ENCODE measurements at places on chromosomes 6 and 20.

DNA sequence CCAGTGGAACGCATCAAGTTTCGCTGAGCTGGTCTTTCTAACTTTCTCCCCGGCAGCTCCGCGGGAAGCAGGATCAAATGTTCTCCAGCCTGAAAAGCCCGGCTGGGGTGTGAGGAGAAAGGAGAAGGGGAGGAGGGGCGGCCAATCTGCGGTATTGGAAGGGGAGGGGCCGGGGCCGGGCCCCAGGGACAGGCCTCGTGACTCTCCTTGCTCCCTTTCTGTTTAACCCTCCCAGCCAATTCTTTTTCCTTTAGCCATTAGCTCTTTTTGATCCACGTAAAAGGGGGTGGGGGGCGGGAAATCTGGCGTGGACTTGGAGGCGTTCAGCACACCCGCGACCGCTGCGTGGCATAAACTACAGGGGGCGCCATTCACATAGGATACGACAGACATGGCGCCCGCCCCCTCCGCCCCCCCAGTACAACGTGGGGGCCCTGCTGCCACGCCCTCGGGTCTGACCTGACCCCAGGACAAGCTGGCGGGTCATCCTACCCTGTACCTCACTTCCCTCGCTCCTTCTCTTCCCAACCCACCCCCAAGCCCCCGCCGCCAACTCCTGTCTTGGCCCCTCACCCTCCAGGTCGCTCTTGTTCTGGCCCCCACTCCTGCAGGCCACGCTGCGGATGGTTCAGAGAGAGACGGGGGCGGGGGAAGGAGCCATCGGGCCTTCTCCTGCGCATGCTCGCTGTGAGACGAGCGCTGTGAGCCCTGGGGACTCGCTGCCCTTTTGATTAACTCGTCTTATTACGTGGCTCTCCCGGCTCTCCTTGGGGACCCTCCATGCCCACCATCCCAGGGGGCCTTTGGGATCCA is 7.8 kb upstream of the MDGA1 start:
- DNase-seq = peak; percentile 87

DNA sequence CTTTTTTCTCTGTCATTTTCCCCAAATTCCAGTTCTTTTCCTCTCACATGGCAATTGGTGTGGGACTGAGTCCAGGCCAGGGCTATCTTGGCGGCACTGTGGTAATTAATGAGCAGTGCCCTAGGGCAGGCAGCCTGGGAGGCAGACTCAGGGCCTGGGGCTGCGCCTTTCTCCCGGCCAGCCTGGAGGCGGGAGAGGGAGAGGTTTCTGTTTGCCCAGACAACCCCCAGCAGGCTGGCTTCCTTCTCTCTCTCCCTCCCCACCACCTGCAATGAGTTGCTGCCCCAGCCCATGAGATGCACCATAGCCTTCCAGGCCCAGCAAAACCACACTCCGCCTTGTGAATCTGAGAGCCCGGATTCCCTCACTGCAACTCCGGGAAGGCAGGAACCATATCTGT is 15.1 kb upstream of the CCDC167 start:
- no peak for DNase-seq

DNA sequence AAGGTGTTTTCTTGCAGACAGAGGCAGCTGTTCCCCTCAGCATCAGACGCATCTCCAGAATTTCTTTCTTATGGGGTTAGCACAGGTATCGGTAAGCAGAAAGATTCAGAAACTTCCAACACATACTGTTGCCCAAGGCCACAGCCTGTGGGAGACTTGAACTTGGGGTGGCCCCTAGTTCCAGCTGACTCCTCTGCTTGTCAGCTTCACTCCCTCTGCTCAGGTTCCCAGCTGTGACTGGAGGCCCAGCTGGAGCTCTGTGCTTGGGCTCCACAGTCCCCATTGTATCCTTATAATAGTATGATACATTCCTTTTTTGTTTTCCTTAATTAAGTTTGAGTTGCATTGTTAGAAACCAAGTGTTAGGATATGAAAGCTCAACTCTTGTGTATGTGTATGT is 26.2 kb upstream of the BTN3A2 start:
- DNase-seq = no peak

DNA sequence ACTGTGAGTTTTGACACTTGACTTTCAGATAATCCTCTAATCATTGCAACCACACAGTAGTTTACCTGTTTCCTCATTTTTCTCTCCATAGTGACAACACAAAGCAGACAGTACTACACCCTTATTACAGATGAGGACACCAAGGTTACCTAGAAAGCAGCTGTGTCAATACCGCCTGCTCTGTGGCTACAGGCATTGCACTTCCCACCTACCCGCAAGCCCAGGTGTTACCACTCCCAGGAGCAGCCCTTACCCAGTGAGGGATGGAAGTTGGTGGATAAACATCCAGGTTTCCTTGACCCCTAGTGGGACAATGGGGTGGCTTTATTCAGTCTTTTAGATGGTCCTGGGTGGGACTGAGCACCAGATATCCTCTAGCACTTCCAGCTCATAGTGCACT is 503.6 kb downstream of the PTPRT start:
- DNase-seq = no peak

GRCh38 chr20:58342104-58342945 is 32.8 kb downstream of the RAB22A start:
- no peak for DNase-seq

GRCh38 chr6:33116841-33117711 is 41.3 kb downstream of the HLA-DPB1 start:
- DNase-seq = no peak

DNA sequence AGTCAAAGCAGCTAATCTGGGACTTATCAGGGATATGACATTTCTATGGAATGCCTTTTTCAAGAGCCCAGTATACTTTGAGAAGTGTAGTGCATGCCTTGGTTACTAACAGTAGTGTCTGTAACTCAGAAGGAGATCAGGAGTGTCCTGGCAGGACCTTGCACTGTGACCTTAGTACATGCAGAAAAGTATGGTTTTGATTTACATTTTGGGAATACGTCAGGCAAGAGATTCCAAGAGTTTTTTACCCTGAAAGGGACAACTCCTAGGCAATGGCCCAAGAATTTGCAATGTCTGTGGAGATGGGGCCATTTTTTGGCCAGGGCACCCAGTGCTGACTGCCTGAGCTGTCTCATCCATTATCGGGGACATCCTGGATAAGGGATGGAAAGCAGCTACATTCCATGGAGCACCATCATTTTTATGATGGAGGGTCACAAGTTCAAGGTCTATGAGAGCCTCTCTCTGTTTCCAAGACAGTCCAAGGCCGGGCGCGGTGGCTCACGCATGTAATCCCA is 80.2 kb downstream of the FAM50B start:
- no peak for DNase-seq

DNA sequence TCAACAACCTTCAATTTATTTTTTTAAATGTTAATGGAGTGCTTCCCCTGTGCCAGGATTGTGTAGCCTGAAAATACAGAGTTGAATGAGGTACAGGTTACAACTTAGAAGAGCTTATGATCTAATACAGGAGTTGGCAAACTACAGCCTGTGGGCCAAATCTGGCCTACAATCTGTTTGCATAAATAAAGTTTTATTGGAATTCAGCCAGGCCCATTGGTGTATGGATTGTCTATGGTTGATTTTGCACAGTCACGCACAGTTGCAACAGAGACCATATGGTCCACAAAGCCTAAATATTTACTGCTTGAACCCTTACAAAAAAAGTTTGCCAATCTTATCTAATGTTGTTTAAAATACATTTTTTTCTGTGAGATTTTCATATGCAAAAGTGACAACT is 177.3 kb upstream of the CCN2 start:
- no peak for DNase-seq

- peak; percentile 33 for DNase-seq
These were observed 111.2 kb downstream of the SCML4 start for GRCh38 chr6:107712665-107713551.

GRCh38 chr6:165439928-165440554 is 130.6 kb upstream of the C6orf118 start:
- peak; percentile 67 for DNase-seq

DNA sequence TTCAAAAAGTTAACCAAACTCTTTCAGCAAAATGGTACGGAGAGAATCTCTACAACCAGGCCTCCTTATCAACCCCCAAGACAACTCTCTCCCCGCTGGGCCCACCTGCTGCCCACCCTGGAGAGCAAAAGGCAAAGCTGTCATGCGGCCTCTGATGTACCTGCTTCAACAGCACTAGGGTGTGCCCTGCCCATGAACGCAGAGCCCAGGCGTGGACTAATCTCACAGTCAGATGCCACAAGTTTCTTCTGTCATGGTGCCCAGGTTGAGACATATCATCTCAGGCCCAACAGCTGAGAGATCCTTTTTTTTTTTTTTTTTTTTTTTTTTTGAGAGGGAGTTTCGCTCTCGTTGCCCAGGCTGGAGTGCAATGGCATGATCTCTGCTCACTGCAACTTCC is 26.3 kb downstream of the SLC2A4RG start:
- peak; percentile 62 for DNase-seq

- no peak for DNase-seq
These were observed 222.7 kb upstream of the FOXA2 start for GRCh38 chr20:22807045-22807444.

GRCh38 chr20:18738055-18738454 is 75.5 kb upstream of the SCP2D1 start:
- peak; percentile 82 for DNase-seq

DNA sequence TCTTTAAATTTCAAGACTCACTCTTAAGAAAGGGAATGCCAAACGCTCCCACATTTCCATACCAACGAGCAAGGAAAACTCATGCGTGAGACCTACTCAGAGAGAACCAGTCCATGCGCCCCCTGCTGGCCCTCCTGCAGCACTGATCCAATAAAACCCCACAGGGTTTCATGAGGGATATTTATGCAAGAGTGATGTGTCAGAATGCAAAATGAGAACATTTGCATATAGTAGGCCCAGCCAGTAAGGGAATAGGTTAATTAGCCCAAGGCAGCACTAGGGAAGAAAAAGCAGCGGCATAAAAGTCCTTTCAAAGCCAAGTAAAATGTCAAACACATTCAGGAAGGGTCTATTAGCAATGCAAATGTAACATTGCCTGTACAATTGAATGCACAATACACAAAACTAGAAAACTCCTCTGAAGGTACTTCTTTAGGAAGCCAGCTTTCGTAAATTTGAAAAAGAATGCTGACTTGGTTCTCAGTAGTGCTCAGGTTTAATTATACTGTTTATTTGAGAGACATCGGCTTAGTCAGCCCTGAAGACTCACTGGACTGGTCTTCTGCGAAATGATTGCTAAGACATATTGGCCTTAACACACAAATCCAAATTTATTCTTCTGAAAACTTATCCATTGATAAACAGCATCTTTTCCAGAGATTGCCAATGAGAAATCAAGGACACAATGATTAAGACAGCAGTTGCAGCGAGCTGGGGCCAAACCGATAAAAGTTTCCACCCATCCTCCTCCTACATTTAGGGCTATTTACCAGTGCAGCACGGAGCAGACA is 93.2 kb downstream of the GMPR start:
- DNase-seq = peak; percentile 83

GRCh38 chr6:161908872-161909271 is 635.0 kb upstream of the AGPAT4 start:
- DNase-seq = no peak

DNA sequence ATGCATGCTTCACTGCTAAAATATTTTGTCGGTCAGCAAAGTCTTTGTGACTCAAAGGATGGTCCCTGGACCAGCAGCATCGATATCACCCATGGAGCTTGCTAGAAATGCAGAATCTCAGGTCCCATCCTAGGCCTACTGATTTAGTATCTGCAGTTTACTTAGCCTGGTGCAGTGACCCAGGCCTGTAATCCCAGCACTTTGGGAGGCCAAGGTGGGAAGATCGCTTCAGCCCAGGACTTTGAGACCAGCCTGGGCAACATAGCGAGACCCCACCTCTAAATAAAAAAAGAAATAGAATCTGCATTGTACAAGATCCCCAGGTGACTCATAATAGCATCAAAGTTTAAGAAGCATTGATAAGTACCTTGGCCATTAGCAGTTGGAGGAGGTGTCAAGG is 248.7 kb downstream of the CD83 start:
- DNase-seq = no peak

GRCh38 chr6:164554700-164555476 is 754.5 kb downstream of the C6orf118 start:
- DNase-seq = no peak

GRCh38 chr20:14556206-14556605 is 218.8 kb upstream of the FLRT3 start:
- no peak for DNase-seq

DNA sequence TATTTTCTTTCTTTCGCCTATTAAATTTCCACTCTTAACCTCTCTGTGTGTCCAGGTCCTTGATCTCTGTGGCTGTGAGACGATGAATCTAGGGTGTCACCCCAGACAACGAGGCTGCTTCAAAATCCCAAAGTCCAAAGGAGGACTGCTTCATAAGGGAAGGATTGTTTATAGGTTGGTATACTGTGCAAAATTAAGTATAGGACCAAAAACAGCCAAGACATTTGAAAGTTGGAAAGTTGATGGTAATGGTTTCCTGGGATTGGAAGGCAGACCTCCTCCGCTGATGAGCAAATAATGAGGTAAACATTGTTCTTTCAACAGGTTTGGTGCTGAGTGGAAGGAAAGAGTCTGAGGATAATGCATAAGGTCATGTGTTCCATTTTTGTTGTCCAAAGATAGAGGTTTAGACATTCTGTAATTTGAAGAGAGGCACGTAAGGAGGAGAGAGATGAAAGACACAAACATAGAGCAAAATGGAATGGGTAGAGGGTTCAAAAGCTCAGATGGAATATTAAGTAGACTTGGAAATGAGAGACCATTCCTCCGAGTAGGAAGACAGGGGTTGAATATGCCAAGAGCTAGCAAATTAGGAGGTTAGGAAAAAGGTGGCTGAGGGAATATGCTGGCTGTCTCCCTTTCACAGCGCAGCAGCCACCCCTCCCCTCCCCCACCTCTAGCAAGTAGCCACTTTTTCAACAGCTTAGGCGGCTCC is 24.8 kb downstream of the ZNF311 start:
- DNase-seq = peak; percentile 19

DNA sequence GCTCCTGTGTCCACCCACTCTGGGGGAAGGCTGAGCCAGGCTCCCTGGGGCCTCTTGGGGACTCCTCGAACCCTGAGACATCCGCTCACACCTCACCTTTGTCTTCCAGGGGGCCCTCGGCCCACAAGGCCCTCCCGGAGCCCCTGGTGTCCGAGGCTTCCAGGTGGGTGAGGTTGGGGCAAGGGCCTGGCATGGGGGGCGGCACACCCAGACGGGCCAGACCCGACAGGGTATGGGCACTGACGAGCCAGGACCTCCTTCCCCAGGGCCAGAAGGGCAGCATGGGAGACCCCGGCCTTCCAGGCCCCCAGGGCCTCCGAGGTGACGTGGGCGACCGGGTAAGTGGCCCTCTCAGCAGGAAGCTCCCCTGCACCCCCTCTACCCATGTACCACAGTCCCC is 13.4 kb downstream of the COL9A3 start:
- DNase-seq = no peak

- DNase-seq = peak; percentile 94
These were observed 84.9 kb downstream of the TIAM2 start for GRCh38 chr6:155079985-155080452.

Data from hematopoietic multipotent progenitor cell treated with erythropoietin and hydrocortisone succinate and interleukin-3 and kit ligand, for 4 days (in vitro differentiated cells).